Pancreas (tissue), 10 donors: ENCODE measurements at places on chromosomes 7 and 10. TPM values are rescaled to one million over a fixed set of nuclear protein-coding genes. Genes with fewer than 3 reads are reported as not detected.

DNA sequence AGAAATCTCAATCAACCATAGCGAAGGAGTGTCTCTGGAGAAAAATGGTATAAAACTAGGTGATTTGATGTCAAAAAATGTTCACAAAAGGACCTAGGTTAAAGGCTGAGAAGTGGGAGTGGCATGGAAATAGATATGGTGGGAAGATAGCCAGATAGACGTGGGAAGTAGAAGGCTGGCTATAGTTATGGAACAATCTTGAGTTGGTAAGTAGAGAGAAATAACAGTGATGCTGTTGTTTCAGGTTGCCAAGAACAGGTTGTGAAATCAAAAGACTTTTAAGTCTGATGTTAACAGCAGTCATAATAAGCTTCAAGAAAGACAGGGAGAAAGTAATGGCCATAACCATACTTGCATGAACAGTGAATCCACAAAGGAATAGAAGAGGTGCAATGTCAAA lies 106.1 kb upstream of the RSU1 start:
- no peak for DNase-seq

DNA sequence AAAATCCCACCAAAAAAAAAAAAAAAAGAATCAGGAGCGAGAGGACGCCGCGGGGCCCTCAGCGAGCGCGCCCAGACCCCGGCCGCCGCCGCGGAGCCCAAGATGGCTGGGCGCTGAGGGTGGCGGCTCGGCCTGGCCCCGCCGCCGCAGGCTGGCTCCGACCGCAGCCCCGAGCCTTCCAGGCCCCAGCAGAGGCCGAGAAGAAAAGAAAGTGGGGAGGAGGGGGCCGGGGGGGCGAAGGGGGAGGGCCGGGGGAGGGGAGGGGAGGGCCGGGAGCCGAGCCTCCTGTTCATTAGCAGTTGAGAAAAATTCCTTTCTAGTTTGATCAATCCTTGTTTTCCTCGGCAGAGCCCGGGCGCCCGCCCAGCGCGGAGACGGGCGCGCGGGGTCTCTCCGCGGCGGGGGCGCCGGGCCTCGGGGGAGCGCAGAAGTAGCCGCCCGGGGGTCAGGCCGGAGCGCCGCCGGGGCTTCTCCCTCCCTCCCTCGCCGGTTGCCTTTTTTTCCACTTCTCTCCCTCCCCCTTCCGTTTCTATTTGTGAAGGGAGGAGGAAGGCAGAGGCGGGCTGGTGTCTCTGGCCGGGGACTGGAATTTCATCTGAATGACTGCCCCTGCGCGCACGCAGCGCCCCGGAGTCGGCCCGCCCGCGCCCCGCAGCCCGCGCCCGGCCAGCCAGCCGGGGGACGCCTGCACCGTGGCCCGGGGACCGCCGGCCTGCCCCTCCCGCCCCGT lies 778 bp upstream of the TRIM8 start:
- DNase-seq = peak; percentile 82

GRCh38 chr10:35300063-35300699 lies 36.1 kb upstream of the CCNY start:
- DNase-seq = no peak

Gene CTAGE15
- not detected for total RNA-seq

DNA sequence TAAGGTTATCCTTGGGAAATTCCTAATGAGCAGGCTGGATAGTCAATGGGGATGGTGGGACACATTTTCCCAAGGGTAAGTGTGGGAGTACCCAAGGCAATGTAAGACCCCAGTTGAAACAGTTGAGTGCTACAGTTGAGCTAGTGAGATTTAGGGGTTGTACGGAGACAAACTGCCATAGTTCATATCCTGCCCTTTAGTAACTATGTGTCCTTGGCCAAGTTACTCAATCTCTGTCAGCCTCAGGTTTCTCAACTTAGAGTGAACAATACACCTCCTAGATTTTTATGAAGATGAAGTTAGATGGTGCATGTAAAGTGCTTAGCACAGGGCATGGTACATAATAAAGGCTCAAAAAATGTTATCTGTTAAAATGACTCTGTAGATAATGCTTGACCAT lies 20.5 kb downstream of the HABP2 start:
- no peak for DNase-seq

DNA sequence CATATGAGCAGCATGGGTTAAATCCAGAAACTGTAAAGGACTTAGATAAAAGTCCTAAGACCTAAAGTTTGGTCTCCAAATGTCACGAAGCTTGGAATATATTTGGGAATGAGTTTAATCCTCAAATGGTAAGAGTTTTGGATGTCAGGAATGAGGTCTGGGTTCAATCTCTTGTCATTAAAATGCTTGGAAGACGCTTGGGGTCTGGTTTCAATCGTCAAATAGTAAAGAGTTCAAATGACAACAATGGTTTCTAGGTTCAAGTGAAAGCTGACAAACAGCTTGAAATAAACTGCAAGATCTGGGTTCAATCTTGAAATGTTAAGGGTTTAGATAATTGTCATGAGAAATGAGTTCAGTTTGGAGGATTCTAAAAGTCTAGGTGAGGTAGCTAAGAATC lies 385.5 kb upstream of the HPS1 start:
- DNase-seq = no peak

GRCh38 chr10:43229208-43230061 lies 37.4 kb downstream of the RASGEF1A start:
- peak; percentile 22 for DNase-seq

GRCh38 chr10:114576716-114577115 lies 81.4 kb downstream of the ABLIM1 start:
- no peak for DNase-seq

Gene TEX47
- not detected for total RNA-seq

DNA sequence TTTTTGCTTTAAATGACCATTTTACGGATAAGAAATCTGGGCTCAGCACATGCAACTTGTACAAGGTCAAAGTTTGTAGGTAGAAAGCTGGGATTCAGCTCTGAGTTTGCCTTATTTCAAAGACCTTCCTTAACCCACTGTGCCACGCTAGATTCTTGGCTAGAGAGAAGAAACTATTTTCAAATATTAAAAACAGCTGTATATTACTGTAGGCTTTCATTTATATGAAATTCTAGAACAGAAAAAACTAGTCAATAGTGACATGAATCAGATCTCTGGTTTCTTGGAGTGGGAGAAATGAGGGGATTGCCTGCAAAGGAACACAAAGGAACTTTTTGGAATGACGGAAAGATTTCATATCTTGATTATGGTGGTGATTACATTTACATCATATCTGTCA lies 53.0 kb upstream of the C1GALT1 start:
- no peak for DNase-seq

- peak; percentile 49 for DNase-seq
Measured at GRCh38 chr7:91263384-91264045, 718 bp upstream of the FZD1 start.

Gene CYP2E1
- 6.5 TPM for total RNA-seq

- DNase-seq = no peak
Measured at GRCh38 chr7:33946094-33946699, 40.9 kb downstream of the BMPER start.

DNA sequence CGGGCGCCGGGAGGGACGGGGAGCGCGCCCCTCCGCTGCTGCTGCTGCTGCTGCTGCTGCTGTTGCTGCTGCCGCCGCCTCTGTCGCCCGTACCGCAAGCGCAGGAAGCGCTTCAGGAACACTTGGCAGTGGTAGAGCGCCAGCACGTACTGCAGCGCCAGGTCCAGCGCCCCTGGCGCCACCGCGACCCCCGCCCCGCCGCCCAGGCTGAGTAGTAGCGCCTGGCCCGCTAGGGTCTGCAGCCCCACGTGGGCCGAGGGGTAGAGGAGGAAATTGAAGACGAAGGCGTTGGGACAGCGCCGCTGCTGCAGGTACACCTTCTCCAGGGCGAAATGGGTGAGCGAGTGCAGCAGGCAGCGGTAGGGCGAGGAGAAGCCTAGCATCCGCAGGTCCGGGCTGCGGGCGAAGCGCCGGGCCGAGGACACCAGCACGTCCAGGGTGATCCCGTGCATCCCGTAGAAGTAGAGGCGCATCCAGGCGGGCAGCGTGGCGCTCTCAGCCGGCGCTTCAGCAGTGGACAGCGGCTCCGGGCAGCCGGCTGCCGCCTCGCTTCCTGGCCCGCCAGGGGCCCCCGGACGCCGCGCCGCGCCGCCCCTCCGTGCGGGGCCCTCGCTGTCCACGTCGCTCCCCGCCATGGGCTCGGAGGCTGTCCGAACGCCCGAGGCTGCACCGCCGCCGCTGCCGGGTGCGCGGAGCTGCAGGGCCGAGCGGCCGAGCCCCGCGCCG lies at the start of gene TMEM229A:
Gene TMEM229A, minus strand, starts transcription at position 699 of the 726 bp plus-strand sequence. Its CDS starts 64 bp downstream, at position 635.
- DNase-seq = peak; percentile 18

DNA sequence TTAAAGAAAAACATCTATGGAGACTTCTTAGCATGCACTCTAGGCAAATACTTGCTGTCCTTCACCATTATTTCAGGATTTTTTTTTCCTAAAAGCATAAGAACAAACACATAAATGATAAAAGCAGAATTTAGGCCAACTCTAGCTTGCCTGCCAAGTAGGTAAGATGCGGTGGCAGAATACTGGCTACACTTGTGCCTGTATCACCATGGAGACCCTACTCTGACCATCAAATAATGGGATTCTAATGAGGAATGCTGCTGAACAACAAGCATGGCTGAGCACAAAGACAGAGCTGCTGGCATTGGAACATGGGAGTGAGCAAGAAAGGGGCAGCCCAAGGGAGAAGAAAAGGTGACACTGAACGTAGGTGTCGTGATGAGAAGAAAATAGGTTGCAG lies 18.5 kb upstream of the TAS2R40 start:
- DNase-seq = no peak

- DNase-seq = no peak
Measured at GRCh38 chr10:3418926-3419325, 246.3 kb upstream of the PITRM1 start.
